ENCODE measurements at places on chromosomes 7 and 10.

DNA sequence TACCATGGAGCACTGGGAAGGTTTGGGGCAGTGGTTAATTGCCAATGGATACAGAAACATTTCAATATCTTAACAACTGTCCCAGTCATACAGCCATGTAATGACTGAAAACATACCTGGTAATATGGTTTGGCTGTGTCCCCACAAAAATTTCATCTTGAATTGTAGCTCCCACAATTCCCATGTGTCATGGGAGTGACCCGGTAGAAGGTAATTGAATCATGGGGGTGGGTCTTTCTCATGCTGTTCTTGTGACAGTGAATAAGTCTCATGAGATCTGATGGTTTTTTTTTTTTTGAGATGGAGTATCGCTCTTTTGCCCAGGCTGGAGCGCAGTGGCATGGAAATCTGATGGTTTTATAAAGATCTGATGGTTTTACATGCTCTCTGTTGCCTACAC, 284.4 kb downstream of the TCF7L2 start:
- no peak for DNase-seq

DNA sequence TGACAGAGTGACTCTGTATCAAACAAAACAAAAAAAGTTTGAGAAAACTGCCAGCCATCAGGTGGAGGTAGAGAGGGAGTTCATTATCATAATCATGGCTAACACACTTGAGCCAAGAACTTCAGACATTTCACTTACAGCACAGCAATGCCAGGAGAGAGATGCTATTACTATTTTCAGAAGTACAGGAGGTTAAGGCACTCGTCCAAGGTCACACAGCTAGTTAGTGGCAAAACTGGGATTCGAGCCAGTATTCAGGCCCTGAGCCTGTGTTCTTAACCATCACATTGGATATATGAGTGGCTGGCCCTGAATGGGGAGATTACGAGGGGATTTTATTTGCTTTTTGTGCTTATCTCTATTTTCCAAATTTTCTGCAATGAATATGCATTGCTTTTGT, 24.8 kb upstream of the UNC5B start:
- DNase-seq: no peak

DNA sequence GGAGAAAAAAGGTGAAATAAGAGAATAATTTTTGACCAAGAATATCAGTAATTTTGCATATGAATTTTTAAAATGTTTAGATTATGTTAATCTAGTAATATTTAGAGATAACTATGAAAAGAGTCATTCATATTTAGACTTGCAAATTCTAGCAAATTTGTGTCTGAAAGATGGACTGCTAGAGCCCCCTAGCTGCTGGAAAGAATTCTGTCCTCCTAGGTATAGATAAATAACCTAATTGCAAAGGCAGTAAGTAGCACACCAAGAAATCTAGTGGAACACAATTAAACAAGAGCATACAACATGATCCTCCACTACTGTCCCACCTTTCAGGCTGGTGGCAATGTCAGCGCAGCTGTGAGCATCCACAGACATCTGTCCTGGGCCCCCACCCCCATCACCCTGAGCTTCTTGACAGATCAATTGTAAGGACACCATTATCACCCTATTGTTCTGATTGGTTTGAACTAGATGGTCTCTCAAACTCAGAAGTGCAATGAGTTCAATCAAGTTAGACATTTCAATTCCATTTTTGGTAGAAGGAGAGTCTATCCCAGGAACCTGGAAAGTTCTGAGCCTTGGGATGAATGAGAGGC, 15.0 kb upstream of the GFRA1 start:
- DNase-seq: no peak

DNA sequence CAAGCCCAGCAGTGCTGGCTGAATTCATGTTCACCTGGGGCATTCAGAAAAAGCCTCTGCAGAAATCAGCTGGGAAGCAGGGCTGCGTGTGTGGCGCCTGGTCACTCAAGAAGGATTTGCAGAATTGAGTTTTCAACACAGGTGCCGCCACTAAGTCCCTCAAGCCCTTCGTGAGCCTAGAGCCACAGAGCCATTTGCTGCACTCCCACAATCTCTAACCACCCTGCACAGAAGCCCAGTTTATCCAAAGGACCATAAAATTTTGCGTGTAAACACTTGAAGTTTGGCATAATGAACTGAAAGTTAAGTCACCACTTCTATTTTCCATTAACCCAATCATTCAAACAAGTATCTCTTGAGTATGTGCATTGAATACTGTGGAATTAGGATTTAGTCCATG, 136.2 kb downstream of the DIP2C start:
- DNase-seq: no peak

DNA sequence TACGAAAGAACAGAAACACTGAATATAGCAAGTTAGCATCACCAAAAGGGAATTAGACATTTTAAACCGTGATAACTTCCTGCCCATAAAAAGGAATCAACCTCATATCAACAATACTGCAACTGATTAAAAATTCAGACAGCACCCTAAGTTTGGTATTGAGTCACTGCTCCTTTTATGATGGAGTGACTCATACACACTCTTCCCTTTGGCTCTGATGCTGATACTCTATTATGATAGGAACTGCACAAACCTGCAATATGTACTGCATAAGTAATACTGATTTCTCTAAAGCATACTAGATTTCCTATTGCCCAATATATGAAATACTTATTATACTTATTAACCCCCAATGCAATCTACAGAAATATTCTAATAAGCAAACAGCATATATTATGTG, 118.7 kb downstream of the PARD3 start:
- no peak for DNase-seq

GRCh38 chr10:126036515-126036914, 140.2 kb downstream of the FANK1 start:
- DNase-seq: no peak

- no peak for DNase-seq
These were observed 328.1 kb downstream of the HGF start for GRCh38 chr7:81441750-81442149.

DNA sequence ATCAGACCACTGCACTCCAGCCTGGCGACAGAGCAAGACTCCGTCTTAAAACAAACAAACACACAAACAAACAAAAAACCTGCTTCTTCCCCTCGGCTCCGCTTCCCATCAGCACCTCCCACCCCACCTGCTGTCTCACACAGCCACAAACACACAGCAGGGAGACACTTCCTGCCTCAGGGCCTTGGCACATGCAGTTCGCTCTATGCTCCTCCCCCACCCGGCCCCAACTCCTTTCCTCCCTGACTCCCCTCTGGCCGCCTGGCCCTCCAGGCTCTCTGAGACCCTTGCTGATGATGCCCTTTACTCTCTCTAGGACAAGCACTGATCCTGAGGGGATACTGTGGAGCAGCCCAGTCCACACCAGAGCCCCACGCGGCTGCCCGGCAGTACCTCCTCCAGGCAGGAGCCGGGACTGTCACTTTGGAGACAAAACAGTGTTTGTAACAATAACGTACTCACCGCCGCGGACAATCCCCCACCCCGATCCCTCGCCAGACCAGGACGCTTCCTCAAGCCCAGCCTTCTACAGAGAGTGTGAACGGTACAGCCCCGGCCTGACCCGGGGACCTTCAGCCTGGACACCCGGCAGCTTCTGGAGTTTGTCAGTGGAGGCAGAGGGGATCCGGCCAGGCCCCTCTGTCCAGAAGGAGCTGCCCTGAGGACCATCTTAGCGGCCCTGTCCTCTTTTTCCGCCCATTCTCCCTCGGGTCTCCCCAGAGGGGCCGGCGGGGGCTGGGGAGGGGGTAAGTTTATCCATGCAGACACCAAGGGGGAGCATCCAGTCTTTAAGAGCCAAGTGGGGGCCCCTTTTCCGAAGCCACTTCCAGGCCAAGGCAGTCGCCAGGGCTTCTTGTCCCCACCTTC, 50.0 kb upstream of the GTF2IRD1 start:
- no peak for DNase-seq

DNA sequence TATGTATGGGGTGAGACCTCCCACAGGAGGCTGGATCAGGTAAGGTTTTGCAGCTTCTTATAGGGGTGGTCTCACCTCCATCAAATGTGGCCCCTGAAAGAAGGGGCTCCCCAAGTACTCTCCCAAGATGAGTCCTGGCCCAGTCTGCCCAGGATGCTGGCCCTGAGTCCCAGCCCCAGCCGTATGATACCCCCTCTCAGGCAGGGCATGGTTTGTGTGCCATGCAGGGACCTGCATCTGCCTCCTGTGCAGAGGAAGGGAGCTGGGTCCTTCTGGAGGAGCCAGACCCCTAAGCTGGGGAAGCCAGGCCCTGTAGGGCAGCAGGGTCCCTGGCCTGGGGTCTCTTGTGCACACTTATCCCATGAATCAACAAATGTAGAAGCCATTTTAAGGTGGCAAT, 35.1 kb upstream of the ZNF716 start:
- no peak for DNase-seq

DNA sequence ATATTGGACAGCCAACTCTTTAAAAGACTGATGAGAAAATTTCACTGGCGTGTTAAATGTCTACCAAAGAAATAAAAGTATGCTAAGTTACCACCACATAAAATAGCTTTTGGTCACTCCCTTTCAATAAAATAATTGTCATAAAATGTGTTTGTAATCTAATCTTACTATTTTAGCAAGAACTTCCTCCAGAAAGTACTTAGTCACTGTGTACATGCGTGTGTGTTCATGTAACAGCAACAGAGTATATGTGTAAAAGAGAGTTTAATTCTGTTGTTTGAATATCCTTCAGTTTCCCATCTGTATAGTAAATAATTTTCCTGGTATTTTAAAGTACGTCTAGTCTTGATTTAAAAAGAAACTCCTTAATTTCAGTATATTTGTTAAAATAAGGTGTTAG, 35.0 kb upstream of the WASL start:
- DNase-seq: no peak

- peak; percentile 83 for DNase-seq
These were observed 76.9 kb downstream of the RNF216 start for GRCh38 chr7:5704534-5704922.

DNA sequence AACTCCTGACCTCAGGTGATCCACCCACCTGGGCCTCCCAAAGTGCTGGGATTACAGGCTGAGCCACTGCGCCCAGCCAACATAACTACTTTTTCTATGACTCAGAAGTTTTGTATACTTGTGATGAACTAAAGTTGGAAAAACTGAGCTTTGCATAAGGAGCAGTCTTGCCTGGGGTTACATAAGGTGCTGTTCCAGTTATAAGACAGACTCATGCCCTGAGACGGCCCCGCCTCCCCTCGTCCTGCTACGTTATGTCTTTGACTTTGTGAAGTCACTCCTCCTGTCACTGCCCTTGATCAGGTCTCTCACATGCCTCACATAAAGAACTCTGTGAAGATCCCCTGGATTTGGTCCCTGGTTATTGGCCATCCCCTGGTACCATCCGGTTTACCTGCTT, 40.4 kb upstream of the OPN4 start:
- no peak for DNase-seq

DNA sequence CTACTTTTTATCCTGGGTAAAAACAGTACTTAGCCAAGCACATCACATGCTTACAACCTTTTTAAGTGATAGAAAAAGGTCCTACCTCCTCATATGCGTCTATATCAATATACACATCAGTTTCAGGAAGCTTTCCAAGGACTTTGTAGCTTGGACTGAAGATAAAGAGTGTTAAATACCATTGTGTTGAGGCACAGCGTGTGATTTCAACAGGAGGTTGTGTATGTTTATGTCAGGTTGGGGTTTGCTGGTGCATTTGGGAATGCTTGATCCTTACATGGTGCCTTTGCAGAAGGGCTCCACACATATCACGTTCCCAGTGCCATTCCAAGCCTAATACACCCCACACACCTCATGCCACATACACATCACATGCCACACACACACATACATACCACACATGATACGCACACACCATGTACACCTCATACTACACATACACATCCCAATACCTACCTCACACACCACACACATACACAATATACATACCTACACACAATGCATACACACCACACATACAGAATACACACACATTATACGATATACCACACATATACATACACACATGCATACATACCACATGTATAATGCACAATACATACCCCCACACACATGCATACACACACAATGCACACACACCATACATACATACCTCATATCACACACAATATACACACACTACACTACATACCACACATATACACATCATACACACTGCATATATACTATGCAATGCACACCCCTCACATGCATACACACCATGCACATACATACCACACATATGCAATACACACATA, 33.1 kb downstream of the PSMC2 start:
- DNase-seq: no peak

GRCh38 chr7:155922067-155922816, 110.0 kb upstream of the SHH start:
- DNase-seq: no peak

DNA sequence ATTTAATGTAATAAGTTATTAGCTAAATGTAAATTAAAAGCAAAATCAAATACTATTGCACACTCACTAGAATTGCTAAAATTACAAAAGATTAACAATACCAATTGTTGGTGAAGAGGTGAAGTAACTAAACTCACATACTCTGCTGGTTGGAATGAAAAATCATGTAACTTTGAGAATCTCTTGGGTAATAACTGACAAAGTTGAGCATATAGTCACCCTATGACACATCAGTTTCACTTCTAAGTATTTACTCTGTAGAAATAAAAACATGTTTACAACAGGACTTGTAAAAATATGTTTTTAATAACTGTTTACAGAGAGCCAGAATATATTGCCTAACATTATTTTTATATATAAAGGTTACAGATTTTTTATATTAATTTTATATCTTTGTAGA, 33.6 kb downstream of the CNTNAP2 start:
- no peak for DNase-seq

DNA sequence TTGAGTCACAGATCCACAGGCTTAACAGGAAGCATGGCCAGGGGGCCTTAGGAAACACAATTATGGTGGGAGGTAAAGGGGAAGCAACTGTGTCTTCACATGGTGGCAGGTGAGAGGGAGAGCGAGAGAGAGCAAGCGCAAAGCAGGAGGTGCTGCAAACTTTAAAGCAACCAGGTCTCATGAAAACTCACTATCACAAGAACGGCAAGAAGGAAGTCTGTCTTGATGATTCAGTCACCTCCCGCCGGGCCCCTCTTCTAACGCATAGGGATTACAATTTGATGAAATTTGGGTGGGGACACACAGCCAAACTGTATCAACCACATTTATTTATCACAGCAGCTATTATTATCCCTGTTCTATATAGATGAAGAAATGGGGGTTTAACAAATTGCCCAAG, 201.6 kb downstream of the DPP6 start:
- DNase-seq: no peak

DNA sequence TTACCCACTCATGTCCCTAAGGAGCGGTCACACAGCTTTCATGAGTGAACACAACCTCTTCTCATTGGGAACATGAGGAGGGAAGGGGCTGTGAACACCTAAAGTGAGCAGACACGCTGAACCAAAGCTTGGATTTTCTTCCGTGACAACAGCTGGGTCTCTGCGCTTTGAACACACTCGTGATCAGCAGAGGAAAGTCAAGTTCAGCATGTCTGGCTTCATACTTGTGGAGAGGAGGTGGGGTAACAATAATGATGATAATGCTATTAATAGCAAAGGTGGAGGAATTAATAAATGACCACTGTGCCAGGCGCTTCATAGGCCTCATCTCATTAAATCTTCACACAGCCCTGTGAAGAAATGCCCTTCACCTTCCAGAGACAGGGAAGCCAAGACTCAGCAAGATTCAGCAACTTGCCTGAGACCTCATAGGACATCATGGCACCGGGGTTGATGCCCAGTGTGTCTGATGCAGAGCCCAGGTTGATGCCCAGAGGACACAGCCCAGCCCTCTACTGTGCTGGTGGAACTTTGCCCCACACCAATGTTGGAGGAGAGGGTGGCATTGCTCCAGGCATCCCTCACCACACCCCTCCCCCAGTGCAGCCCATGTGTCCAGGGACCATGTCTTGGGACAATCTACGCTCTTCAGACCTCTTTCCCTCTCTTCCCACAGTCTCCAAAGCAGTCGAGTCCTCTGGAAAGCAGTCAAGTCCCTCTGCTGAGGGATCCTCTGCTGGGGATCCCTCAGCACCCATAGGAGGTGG, 40.6 kb downstream of the GSDME start:
- no peak for DNase-seq

Measured in right lobe of liver (tissue), 6 donors.